Prostate gland (tissue), 2 donors: ENCODE measurements at places on chromosomes 1 and 21. TPM values are rescaled to one million over a fixed set of nuclear protein-coding genes. Genes with fewer than 3 reads are reported as not detected.

The TSTD1 gene
- 137 TPM for total RNA-seq

The REN gene
- total RNA-seq: 0.36 TPM

The AIRE gene
- total RNA-seq: not detected

The MMEL1 gene
- total RNA-seq: 13.6 TPM

The KIAA0040 gene
- total RNA-seq: 19.1 TPM

The SLC9C2 gene
- not detected for total RNA-seq

The DYNLT4 gene
- not detected for total RNA-seq

The CD2 gene
- 0.57 TPM for total RNA-seq

The SMG7 gene
- total RNA-seq: 92.8 TPM

The BTG2 gene
- total RNA-seq: 91.0 TPM

The KRTAP11-1 gene
- not detected for total RNA-seq

The S100A12 gene
- not detected for total RNA-seq

The PDZK1 gene
- total RNA-seq: not detected

The DDI2 gene
- 47.5 TPM for total RNA-seq

The SERTAD4 gene
- 10.6 TPM for total RNA-seq

The SNX7 gene
- 19.4 TPM for total RNA-seq
